Esophagus mucosa (tissue), 1 donor: ENCODE measurements at places on chromosomes 2 and 18. TPM values are rescaled to one million over a fixed set of nuclear protein-coding genes. Genes with fewer than 3 reads are reported as not detected.

- no peak for ATAC-seq
Measured at GRCh38 chr2:47652061-47652690, 130.8 kb upstream of the MSH6 start.

GRCh38 chr2:133213651-133214050 lies 354.6 kb downstream of the NCKAP5 start:
- no peak for ATAC-seq

GRCh38 chr18:56235481-56236013 lies 402.8 kb downstream of the TXNL1 start:
- peak; percentile 31 for ATAC-seq

GRCh38 chr2:134177351-134177931 lies 76.4 kb upstream of the MGAT5 start:
- ATAC-seq = no peak

GRCh38 chr2:30770816-30771576 lies 36.2 kb downstream of the CAPN13 start:
- ATAC-seq = no peak

DNA sequence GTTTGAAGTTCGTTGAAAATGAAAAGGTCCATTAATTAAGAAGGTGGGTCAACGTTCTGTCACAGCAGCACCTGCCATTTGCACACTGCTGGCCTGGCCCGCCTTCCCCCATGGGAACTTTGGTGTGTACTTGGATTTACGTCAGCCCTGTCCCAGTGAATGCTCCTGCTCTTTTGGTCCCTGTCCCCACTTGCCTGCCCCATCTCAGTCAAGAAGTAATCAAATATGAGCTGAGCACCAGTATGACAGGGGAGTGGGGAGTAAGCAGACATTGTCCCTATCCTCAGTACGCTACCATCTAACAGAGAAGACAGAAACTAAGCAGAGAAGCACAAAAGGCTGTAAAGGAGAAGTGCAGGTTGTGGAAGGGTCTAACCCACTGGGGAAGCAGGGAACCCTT lies 65.1 kb downstream of the SLC4A3 start:
- ATAC-seq = no peak

GRCh38 chr2:216960671-216961268 lies 100.9 kb upstream of the TNP1 start:
- ATAC-seq = no peak

Gene IL1R2
- 19.0 TPM for total RNA-seq

- ATAC-seq = no peak
Measured at GRCh38 chr2:63743170-63743981, 98.3 kb upstream of the UGP2 start.

GRCh38 chr2:240225131-240225530 lies 84.7 kb upstream of the OTOS start:
- ATAC-seq = no peak

Gene CD302
- 1.6 TPM for total RNA-seq

DNA sequence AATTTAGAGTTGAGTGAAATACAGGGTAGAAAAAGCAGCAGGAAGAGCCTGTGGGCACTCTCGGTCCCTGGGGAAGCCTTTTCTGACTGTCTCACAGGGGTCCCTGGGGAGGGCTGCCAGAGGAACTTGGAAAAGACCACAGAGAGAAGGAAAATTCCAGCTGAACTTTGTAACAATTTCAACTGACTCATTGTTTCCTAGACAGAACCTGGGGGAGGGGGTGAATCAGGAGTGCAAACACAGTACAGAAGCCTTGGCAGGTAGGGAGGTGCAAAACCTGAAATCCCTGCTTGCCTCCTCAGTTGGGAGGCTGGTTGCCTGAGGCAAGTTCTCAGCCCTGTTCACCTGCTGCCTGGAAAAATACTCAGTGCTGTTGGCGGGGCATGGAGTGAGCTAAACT lies 106.8 kb downstream of the GRB14 start:
- peak; percentile 97 for ATAC-seq

- ATAC-seq = no peak
Measured at GRCh38 chr18:3452750-3453539, 3.0 kb downstream of the TGIF1 start.

Gene ASTL
- total RNA-seq = 0.28 TPM

GRCh38 chr2:232327105-232328031 lies 51.2 kb upstream of the ALPP start:
- peak; percentile 82 for ATAC-seq

DNA sequence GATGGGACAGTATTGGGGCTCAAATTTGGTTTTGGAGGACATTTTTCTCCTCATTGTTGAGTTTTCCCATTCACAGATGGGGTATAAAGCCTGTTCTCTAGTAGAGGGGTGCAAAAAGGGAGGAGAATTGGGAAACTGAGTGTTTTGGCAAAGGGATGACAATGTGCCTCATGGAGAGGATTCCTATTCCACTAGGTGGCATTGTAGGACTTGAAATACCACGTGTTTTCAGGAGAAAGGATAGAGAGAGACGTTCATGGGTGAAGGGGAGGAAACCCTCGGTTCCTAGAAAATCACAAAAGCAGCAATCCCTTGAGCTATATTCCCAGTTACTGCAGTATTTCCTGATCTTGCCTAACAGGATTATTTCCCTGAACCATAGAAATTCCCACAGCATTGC lies 113.7 kb upstream of the SRD5A2 start:
- no peak for ATAC-seq

GRCh38 chr2:131105950-131106801 lies 1.0 kb downstream of the PLEKHB2 start:
- ATAC-seq = peak; percentile 40

Gene CABYR
- 1.4 TPM for total RNA-seq

GRCh38 chr2:120134263-120134662 lies 88.9 kb downstream of the TMEM185B start:
- ATAC-seq = peak; percentile 97

DNA sequence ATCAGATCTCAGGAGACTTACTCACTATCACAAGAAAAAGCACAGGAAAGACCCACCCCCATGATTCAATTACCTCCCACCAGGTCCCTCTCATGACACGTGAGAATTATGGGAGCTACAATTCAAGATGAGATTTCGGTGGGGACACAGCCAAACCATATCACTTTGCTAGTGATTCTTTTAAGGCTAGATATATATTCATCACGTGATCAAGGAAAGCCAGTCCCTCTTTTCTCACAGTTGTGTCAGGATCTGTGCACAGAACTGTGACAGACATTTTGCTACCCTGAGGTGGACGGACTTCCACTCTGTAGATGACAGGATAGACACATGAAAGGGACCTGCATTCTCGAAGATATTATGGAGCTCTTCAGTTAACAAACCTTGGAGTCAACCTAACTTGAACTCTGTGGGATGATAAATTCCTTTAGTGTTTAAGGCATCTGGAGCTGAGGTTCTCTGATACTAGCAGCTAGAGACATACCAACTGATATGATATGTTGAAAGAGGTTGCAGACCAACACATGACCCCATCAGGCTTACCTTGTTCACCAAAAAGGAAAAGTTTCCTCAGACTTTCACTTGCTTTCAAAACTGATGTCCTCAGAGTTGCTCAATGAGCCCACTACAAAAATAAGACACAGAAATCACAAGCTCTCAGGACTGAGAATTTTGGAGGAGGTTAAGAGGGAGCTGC lies 66.3 kb upstream of the SCG2 start:
- no peak for ATAC-seq

Gene ANKRD29
- total RNA-seq = 11.2 TPM

DNA sequence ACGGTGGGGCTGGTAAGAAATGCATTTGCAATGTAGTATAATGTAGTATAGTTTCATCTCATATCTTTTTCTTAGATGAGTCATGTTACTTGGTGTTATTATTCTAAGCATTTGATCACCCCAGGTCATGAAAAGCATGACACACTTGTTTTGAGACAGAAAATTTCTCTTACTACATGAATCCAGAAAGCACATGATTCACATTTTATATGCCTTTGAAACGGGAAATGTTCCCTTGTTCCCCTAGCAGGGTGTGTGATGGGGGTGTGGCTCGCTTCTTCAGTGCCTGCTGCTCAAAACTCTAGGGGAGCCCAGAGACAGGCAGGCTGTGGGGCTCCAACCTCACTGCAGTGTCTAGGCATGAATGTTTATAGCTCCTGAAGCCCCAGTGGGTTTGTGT lies 116.0 kb upstream of the RAB27B start:
- ATAC-seq = peak; percentile 95

Gene GLI2
- total RNA-seq = 0.72 TPM

Gene PAIP2B
- total RNA-seq = 9.8 TPM

GRCh38 chr2:174035117-174035635 lies 70.0 kb upstream of the SP3 start:
- ATAC-seq = no peak

GRCh38 chr2:242030858-242031257 lies 161.3 kb downstream of the RTP5 start:
- no peak for ATAC-seq

- ATAC-seq = no peak
Measured at GRCh38 chr2:12918835-12919445, 202.2 kb downstream of the TRIB2 start.

DNA sequence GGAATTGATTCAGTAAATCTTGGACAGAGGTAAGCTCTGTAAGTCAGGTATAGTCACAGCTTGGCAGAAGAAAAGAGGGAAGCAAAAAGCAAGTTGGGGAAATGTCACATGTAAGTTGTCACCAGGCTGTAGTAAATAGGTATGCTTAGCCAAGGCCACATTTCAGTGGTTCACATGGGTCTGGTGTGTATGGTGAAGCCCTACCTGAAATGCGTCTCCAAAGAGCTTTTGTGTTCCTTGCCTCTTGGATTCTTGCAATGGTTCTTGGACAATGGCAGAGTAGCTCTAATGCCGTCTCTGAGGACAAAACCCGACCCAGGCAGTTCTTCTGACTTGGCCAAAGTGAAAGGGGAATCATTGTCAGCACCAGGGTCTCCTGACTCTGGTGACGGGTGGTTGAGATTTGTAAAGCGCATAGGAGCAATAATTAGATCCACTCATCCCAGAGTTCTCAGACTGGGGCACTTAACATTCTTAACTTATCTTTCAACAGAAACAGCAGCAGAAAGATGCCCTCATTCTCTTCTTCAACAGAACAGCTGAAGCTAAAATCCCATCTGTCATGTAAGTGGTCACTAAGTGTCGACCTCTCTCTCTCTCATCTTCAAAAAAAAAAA lies 34.4 kb upstream of the RPL37A start:
- ATAC-seq = no peak

Gene CXCR1
- total RNA-seq = 0.72 TPM

DNA sequence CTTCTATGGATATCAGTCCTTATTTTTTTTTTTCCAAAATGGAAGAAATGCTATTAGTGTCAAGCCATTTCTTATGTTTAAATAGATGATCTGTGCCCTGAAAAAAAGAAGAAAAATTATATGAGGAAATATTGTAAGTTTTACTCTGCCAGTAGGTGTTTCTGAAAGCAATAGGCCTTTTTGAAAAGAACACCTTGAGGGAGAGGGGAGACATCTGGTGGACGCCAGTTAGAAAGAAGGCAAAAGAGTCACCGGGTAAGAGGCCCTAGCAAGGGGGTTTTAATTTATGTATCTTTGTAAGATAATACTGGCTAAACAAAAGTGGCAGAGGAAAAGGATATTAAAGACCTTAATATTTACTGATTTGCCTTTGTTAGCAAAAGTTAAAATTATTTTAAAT lies 56.1 kb downstream of the DYNAP start:
- peak; percentile 42 for ATAC-seq

Gene ZC3H6
- 4.9 TPM for total RNA-seq

DNA sequence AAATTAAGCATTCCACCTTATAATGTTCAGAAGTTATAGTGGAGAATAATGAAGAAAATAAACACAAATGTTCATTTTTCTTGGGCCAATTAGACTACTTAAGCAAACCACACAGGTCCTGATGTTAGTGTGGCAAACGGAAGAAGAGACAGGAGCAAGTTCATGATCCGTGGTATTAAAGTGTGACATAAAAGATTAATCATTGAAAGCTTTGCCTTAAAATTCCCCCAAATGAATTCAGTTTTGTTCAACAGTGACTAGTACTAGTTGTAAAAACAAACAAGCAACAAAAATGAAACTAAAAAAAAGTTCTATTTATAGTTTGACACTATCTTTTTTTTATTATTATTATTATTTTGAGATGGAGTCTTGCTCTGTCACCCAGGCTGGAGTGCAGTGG lies 73.7 kb downstream of the RFTN2 start:
- ATAC-seq = no peak

GRCh38 chr18:38790303-38790702 lies 1224.7 kb upstream of the CELF4 start:
- no peak for ATAC-seq

- no peak for ATAC-seq
Measured at GRCh38 chr2:129763966-129764365, 215.5 kb upstream of the RAB6C start.

GRCh38 chr18:25005541-25006403 lies 346.2 kb downstream of the ZNF521 start:
- no peak for ATAC-seq

DNA sequence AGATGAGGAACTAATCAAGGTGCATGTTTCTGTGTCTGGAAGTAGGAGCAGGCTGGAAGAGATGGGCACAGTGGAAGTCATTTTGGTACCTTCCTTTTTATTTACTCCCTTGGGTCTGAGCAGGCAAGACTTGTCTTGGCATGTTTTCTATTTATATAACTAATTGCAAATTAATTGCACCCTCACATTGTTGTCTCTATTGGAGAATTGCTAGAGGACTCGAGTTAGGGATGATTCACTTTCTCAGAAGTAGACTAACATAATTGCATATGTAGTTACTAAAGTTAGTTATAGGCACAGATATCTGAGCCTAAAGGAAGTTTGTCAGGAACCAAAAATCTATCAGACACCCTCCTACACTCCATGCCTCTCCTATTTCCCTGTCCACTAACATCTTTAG lies 92.8 kb upstream of the NRP2 start:
- no peak for ATAC-seq

- no peak for ATAC-seq
Measured at GRCh38 chr2:157377861-157378260, 52.2 kb upstream of the ERMN start.

Gene ALKAL2
- 0.44 TPM for total RNA-seq

GRCh38 chr2:49924044-49924817 lies 769.9 kb upstream of the FSHR start:
- no peak for ATAC-seq

Gene DNAJB2
- 51.7 TPM for total RNA-seq

DNA sequence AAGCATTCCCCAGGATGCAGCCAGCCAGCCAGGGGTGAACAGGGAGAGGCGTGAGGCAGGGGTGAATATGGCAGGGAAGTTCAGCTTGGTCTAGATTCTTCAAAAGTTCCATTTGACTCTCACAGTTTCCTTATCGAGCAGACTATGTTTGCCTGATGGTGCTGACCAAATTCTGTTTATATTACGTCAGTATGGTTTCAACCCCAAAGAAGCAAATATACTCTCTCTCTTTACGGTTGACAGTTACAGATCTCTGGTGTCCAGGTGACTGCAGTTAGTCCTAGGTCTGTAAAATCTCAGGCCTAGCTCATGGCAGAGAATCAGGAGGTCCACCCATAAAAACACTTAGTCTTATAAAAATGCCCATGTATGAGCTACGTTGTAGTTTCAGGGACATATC lies 38.3 kb upstream of the DNMT3A start:
- ATAC-seq = no peak
